ENCODE measurements at places on chromosomes 6 and 20.

DNA sequence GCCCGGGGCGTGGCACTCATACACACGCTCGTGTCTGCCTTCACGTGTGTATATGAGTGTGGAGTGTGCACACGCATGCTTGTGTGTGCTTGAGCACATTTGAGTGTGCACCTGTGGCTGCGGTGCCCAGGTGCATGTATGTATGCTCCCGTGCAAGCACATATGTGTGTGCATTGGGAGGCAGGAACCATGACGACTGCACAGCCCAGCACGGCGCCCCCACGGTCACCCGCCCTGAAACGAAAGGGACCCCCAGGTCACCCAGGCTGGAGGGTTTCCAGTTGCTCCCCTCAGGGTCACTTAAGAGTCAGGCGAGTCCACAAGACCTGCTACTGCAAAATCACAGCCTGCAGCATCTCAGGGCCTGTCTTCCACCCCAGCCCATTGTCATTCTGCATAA, 94.7 kb downstream of the YTHDF1 start:
- no peak for DNase-seq

- no peak for DNase-seq
Observed at GRCh38 chr6:144581812-144582537, 296.8 kb downstream of the UTRN start.

GRCh38 chr6:3321875-3322274, 63.1 kb downstream of the PSMG4 start:
- no peak for DNase-seq

DNA sequence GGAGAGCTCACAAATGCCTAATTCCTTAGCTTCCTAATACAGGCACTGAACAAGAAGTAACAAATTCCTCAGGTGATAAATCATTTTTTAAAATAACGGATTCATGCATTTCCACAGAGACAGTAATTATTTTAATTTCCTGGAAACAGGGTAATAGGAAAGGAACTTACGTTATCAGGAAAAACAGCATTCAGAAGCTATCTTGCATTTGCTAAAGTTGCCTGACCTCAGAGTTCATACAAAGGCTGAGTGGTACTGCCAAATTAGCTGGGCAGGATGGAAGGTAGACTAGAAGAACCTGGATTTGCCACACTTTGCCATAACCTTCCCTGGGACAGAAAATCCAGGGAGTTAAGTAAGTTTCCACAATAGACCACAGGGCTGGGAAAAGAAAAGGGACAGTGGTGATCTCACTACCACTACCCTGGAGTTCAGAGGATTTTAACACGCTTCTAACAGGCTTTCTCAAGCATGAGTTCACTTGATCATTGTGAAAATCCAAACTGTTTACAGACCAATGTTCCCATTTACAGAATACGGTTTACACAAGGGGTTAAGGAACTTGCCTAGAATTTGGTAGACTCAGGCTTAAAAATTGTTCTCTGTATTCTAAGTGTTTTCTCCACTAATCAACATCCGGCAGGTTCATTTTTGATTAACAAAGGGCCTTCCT, 57.0 kb downstream of the KIF13A start:
- DNase-seq = no peak

DNA sequence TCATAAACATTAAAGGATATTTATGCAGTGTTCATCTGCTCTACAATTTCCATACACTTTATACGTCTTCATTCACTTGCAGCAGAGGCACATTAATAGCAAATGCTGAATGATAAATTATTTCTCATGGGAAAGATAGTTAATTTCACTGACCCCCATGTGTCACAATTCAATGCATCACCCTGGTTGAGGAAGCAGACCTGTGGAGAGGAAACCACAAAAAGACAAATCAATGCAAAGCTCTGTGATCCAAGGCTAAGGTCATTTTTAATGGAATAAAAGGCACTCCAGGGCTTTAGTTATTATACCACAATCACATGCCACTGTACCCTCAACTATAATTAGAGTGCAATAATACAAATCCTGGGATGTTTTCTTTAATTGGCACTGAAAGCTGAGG, 40.3 kb upstream of the TENT5A start:
- DNase-seq = no peak

- no peak for DNase-seq
Observed at GRCh38 chr20:3374296-3374695, 33.2 kb downstream of the DNAAF9 start.

GRCh38 chr20:19749618-19750071, 8.4 kb upstream of the RIN2 start:
- no peak for DNase-seq

- no peak for DNase-seq
Observed at GRCh38 chr20:37291724-37292126, 2.3 kb downstream of the MANBAL start.

GRCh38 chr6:28683945-28684538, 158.4 kb downstream of the GPX5 start:
- no peak for DNase-seq

DNA sequence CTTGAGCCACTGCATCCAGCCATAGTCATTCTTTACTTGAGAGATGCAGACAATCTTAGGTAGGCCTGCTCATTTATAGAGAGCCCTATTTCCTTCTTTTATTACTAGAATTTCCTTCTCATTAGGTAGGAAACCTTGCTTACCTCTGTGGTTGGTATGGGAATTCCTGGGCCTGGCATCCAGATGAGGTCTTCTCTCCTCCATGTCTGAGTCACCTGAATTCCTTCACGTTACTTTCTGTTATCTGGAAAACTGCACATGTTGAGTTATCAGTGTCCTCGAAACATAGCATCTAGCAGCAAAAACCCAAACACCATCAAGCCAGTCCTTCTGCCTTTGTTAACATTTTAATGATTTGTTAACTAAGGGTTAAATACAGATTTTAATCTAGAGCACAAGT, 2.2 kb downstream of the ZNFX1 start:
- no peak for DNase-seq

GRCh38 chr20:18778690-18779392, 34.7 kb upstream of the SCP2D1 start:
- DNase-seq = no peak

DNA sequence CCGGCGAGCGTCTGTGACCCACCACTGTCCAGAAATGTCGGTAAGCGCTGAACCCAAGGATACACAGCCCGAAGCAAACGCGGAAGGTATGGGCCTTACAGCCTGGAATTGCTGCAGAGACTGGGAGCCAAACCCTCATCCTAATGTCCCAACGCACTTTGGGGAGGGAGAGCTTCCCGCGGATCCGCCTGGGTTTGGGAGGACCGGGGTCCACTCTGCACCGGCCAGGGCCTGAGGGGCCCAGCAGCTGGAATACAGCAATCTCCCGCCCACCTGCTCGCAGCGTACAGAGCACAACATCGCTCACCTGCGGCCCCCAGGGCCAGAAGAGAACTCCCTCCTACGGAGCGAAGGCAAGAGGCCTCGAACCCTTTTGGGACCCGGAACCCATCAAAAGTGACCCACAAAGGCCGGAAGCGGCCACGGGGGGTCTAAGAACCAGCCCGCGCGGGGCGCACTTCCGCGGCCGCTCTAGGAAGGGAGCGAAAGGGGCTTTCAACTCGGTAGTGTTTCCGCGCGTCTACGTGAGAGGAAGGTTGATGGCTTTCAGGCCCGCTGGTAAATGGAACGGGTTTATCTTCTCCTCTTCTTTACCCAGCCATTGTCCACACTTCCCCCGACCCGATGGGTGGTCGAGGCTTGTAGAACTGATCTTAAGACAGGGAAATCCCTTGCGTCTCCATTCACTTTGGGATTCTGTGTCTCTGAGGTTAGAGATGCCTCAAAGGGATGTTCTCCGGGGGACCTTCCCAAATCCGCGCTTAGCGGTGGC, at the start of gene ZSCAN12:
ZSCAN12 (minus strand) TSS at position 398 of the 772 bp plus-strand sequence. CDS start 1,342 bp downstream, outside the sequence.
- peak; percentile 71 for DNase-seq

GRCh38 chr6:166645896-166646295, 18.8 kb upstream of the RPS6KA2 start:
- DNase-seq = no peak

DNA sequence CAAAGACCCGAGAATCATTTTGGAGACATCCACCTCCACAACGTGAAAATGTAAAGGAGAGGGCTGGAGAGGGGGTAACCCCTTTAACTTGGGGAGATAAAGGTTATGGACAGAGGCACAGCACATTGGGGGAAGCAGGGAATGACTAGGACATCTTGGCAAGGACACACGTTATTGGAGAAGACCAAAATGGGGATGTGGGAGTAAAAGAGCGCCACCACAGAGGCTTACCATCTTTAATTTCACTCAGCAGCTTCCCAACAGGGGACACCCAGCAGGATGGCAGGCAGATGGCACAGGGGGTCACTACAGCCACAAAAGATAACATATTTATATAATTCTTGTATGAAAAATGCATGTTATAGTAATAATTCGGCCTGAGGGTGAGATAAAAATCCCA, 9.8 kb downstream of the C6orf52 start:
- no peak for DNase-seq

DNA sequence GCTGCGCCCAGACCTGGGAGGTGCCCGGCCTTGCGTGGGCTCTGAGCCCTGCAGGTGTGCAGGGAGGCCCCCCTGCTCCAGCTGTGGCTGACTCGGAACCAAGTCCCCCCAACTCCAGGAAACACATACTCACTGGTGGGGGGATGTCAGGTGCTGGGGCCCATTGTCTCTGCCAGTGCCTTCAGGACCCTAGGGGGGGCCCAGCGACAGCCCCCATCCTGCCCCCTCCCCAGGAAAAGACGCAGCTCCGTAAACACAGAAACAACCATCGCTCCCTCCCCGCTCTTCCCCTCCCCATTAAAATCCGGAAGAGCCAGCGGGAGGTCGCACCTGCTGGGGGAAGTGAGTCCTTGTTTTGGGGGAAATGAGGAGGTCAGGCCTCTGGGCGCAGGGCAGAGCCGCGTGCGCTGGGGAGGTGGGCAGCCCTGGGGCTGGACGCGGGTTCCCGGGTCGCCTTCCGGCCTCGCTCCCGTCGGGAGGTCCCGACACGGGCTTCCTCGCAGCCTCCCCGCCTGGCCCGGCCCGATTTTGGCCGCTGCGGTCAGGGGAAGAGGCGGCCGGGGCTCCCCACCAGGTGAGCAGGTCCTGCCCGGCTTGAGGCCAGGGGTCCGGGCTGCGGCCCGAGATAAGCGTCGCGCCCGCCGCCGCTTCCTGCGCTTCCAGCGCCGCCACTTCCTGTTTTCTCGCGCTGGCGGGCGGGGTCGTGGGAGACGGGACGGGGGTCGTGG, 6.2 kb downstream of the C20orf204 start:
- DNase-seq = no peak

GRCh38 chr6:142942805-142943227, 2.2 kb downstream of the HIVEP2 start:
- DNase-seq = no peak

GRCh38 chr6:74956559-74957428, 249.1 kb downstream of the COL12A1 start:
- no peak for DNase-seq

DNA sequence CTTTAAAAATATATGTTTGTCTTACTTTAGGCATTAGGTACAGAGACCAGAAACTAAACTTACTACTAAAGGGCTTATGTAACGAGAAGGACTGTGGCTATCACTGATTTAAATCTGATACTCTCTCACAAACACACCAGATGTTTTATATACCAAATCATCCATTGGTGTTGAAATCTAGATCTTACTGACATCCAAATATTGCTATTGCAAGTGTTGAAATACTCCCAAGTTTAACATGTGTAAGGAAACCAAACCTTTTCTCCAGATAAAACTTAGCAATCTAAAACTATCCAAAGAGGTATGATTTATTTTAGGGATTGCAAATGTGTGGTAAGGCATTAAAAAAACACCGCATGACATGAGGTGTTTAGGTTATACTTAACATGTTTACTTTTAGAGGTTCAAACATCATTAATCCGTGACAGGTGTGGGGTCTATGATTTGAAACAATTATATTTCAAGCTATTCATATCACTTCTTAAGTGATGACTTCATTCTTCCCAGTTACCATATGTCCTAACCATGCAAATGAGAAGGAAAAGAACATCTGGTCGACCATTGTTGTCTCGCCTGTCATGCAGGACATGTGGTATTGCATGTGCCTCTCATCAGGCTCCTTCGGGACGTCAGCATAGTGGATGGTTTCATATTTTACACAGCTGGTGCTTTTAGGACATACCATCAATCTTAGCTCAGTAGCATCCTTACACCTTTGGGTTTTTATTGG, 168.3 kb upstream of the SPACA1 start:
- DNase-seq = no peak

DNA sequence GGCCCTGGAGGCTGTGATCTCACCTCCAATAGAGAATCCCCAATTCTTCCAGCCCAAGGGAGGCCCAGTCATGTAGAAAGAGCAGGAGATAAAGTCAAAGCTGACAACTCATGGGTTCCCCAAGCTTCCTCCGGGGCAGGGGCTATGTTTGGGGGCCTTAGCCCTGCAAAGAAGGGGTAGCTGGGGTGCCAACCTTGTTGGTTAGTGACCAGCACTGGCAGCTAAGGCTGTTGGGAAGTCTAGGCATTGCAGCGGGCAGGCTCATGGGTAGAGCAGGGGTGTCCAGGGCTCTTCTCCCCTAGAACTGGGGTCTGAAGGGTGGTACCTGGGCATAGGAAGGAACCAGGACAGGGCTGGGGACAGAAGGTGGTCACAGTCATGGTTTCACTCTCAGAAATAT, 36.4 kb downstream of the TGM2 start:
- no peak for DNase-seq

DNA sequence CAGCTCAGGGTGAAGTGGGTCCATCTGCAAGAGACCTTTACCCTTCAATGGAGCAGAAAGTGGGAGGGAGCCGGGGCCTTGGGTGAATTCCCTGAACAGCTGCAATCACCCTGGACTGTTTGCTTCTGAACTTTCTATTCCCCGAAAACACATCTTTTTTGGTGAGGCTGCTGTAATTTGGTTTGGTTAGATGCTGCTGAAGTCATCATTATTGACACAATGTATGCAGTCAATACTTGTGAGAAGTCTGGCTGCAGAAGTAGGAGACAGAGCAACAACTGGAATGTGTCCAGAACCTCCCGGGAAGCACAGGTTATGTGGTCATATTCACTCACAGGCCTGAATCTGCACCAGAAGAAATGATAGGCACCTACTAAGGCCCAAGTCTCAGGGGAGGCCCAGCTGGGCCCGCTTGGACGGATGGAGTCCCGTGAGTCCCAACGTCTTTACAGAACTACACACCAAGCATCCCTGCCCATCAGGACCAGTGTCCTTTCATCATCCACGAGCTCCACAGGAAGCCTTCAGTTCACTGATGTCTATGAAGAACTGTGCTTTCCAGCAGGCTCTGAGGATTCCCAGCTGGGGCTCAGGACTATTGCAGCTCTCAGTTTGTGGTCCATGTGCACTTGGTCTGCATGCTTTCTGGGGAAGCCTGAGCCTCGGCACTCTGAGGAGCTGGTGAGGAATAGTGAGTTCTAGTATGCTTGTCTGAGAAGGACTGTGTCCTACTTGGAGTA, 177.6 kb downstream of the THBS2 start:
- DNase-seq = no peak

GRCh38 chr6:48429021-48429420, 318.0 kb upstream of the PTCHD4 start:
- no peak for DNase-seq

DNA sequence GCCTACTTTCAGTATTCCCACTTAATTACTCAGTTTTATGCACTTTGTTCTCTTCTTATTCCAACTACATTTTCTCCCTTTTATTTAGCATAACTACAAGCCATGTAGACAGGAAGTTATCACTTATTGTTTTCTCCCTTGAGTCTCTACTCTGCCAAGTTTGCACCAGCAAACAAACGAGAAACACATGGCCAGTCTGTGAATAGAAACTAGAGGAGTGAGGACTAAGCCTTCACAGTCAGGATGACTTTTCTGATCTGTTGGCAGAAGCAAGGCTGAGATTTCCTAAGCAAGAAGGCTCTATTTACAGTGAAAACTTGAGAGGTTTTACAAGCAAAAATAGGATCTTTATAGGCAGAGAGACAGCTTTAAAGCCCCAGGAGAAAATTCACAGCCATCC, 69.8 kb upstream of the TINAG start:
- no peak for DNase-seq

GRCh38 chr20:15241681-15242080, 904.3 kb upstream of the FLRT3 start:
- DNase-seq = no peak
